ENCODE measurements at places on chromosomes 7 and 10. TPM values are rescaled to one million over a fixed set of nuclear protein-coding genes. Genes with fewer than 3 reads are reported as not detected.

The KNDC1 gene
- 1.7 TPM for total RNA-seq

The CYP26A1 gene
- total RNA-seq: 1.9 TPM

The GRID1 gene
- 1.4 TPM for total RNA-seq

The ANK3 gene
- total RNA-seq: 148 TPM

The ACADSB gene
- 24.7 TPM for total RNA-seq

DNA sequence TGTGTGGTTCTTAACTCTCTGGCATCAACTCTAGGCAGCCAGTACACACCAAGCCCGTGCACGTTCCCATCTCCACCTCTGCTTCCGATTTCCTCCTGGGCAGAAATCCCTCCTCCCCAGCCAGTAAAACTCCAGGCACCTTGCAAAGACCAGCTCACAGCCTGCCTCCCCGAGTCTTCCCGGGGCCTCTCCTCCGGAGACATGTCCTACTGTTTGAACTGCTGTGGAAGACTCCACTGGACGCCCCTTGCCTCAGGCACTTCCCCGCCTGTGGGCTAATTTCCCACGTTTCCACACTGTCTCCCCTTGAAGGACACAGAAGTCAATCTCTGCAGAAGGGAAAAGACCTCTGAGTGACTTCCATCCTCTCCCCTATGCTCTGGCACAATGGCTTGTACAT, 210.7 kb upstream of the FRMD4A start:
- DNase-seq: no peak

GRCh38 chr7:148540041-148540738, 50.4 kb upstream of the C7orf33 start:
- DNase-seq: no peak

DNA sequence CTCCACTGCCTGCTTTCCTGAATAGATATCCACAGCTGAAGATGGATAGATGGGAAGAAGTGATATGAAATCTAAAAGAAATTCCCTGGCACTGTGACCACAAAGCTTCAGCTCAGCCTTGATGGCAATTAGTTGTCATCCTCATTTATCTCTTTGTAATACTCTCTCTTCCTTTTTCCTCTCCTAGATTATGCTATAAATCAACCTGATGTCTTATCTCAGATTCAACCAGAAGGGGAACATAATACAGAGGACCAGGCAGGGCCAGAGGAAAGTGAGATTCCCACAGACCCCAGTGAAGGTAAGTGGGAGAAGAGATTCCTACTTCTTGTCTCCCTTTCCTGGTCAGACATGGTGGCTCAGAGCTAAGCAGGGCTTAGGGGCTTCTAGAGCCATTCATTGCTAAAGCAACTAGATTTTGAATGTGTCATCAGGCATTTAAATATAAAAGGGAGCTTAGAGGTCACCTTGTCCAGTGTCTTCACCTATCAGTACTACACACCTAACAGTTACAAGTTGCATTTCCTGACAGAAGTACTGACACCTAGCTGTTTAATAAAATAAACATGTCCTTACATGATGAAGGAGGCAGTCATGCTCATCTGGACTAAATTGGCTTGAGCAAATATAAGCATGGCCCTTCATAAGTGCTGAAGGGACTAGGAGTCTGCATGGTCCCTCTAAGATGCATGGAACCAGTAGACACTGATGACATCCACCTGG, 19.5 kb downstream of the ZNF398 start:
- DNase-seq: no peak

- no peak for DNase-seq
Measured at GRCh38 chr10:43226441-43226840, 40.4 kb downstream of the RASGEF1A start.

DNA sequence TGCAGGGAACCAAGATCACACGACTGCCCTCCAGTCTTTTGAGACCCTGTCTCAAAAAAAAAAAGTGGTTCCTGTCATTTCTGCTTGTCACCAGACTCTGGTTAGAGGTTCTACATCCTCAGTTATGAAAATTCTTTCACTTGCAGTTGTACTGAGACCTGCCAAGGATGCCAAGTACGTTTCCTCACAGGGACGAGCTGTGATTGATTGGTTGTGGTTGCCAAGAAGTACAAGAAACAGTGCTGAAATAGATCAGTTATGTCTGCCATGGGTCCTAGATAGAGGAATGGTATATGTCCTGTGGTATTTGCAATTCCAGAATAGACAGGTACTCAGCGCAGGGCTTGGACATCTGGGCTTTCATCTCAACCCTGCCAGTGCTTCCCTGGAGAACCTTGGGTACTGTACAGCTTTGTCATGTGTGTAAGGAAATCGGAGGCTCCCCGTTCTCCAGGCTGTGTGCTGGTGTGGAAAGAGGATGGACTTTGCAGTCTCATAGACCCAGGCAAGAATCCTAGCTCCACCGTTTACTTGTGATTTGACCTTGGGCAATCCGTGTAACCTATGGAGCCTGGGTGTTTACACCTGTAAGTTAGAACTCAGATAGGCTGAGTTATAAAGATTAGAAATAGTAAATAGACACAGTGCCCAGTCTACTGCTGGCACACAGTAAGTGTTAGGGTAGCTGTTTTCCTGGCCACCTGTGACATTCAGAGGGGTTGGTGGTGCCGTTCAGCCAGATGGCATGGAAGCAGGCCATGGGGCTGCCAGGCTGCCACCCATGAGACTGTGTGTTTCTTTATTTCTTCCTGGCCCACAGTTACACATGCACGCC, 53.0 kb downstream of the COL13A1 start:
- DNase-seq: no peak

- no peak for DNase-seq
Measured at GRCh38 chr10:52442576-52442975, 128.5 kb downstream of the DKK1 start.

DNA sequence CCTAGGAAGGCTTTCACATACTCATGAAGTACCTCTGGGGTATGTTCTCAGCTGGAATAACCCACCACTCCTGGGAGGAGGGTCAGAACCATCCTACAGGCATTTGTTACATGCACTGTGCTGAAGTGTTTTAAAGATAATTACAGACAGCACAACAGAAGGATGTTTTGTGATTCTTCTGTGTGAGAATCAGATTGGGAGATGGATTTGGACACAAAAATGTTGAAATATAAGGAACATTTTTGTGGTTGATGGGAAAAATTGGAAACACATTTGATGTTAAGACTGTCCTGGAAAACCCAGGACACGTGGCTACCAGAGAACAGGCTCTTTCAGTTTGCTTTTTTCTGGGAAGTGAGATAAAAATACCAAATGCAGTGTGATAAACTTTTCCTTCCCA, 61.4 kb downstream of the BICC1 start:
- DNase-seq: no peak

DNA sequence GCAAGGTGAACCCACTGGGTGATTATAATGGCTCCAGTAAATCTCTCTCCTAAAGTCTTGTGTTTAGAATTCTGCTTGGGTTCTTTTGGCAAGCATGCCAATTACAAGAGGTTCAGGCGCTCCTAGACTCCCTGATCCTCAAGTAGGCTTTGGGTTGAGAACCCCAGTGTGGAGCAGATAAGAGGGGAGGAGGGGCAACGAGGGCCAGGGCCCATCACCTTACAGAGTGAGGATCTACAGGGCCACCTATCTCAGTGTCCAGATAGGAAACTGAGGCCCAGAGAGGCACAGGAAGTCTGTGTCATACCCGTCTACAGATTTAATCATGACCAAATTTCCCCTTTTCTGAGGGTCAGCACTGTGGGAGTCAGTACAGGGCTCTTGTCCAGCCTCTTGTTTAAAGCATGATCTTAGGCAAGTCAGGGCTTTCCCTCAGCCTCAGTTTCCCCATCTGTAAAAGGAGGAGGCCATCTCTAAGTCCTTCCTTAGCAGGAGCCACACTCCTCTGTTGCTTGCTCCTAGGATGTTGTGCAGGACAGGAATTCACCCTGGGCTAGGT, 4.4 kb downstream of the TACR2 start:
- DNase-seq: no peak

- DNase-seq: no peak
Measured at GRCh38 chr7:57417736-57418135, 32.2 kb upstream of the ZNF716 start.

DNA sequence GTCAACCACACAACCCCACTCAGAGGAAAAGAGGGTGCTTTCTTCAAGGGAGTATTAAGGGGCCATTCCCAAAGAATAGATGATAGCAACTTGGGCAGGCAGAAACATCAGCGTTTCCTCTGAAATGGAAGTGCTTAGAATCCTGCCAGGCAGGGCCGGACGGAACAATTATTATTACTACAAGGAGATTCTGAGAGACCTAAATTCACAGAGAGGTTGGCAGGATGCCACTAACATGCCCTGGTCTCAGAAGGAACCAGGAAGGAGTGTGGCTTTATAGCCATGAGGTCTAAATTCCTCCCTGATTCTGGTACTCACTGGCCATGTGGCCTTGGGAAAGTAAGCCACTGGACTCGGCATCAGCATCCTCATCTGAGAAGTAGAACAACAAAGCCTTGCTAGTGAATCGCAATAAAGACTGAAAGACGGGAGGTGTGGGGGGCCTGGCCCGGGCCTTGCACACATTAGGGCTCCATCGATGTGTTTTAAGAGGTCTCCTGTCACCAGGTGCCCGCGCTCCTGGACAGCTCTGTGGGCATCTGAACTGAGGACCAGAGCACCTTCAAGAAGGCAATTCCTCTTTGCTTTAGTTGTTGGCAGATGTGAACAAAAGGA, 131.5 kb downstream of the OAT start:
- no peak for DNase-seq

DNA sequence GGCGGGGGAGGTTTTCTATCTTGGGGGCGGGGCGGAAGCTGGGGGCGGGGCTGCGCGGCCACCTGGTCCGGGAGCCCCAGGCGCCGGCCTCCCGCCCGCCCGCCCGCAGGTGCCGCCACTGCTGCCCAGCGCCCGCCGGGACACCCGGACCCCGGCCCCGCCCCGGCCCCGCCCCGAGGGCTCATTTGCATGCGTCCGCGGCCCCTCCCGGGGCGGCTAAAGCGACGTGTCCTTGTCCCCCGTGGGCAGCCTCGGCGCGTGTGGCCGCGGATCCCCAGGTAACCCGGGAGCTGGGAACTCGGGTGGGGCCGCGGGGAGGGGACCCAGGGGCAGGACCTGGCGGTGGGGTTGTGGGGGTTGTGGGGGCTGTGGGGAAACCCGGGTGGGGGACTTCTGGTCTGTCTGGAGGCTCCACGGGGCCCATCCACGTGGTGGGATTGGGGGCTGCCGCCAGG, at the start of gene BHLHA15:
Gene BHLHA15, plus strand, starts transcription at position 219 of the 455 bp plus-strand sequence. CDS start 871 bp downstream, outside the sequence.
- DNase-seq: peak; percentile 21

DNA sequence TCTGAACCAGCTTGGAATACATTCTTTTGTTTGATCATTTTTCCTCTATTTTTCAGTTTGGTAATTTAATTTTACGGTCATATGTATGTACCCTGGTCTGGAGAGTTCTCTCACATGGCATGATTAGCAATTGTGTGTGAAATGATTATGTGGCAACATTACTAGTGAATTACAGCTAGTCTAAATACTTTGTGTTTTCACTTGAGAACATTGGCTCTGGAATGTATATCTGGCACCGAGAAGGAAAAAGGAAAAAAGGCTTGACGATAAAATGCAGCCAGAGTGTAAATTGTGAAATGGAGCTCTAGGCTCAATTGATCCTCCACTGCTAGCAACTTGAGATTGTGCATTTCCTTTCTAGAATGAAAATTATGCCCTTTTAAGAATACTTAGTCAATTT, 397.2 kb downstream of the EXOC4 start:
- peak; percentile 57 for DNase-seq

- DNase-seq: no peak
Measured at GRCh38 chr10:128063736-128064107, 62.5 kb downstream of the MKI67 start.
